ENCODE measurements at places on chromosomes 2 and 18.

GRCh38 chr2:51401546-51401945 is 369.6 kb upstream of the NRXN1 start:
- no peak for DNase-seq

GRCh38 chr2:240983996-240984498 is 14.4 kb upstream of the SNED1 start:
- DNase-seq: no peak

- no peak for DNase-seq
Measured at GRCh38 chr2:40032650-40033319, 253.7 kb upstream of the THUMPD2 start.

- DNase-seq: no peak
Measured at GRCh38 chr18:3983351-3983969, 471.6 kb downstream of the DLGAP1 start.

- DNase-seq: peak; percentile 37
Measured at GRCh38 chr2:84971510-84972206, 697 bp downstream of the KCMF1 start.

- no peak for DNase-seq
Measured at GRCh38 chr2:141703501-141703900, 427.3 kb downstream of the LRP1B start.

DNA sequence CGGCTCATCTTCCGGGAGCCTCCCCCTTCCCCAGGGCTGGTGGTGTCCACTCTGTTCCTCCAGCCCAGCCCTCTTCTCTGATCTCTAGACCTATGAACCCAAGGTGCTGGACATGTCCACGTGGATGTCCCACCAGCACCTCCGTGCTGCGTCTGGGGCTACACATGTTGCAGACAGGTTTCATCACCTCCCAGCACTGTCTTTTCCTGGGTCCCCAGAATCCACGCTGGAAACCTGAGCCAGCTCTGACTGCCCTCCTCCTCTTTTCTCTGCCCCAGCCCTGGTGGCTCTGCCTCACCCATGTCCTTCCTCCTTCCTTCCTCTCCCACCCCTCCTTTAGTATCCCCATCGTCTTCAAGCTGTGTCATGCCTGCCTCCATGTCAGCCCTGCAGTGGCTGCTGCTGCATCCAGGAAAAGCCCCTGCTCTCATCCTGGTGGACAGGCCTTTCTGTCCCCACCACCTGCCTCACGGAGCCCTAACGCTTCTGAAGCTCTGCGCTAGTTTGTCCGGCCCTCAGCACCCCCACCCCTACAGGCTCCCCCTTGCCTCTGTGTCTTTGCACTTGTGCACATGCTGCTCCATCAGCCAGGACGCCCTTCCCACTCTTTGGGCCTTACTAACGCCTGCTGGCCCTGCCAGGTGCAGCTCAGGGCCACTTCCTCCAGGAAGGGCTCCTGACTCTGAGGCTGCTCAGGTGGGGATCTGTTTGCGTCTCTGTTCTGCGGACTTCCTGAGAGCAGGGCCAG is 105.9 kb downstream of the DYSF start:
- DNase-seq: no peak

DNA sequence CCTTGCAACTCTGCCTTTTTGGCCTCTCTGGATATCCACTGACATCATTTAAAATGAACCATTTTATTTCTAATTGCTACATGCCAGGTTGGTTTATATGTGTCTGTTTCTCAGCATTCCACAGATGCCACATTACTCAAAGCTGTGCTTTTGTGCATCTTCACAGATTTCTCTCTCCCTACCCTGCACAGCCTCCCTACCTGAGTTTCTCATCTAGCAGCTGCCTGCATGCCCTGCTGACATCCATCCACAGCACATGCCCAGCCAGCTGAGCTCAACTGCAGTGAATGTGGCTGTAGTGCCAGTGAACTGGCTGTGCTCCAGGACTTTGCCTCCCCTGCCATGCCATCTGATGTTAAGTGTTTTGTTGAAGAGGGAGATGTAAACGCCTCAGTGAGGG is 44.5 kb downstream of the PKP4 start:
- no peak for DNase-seq

DNA sequence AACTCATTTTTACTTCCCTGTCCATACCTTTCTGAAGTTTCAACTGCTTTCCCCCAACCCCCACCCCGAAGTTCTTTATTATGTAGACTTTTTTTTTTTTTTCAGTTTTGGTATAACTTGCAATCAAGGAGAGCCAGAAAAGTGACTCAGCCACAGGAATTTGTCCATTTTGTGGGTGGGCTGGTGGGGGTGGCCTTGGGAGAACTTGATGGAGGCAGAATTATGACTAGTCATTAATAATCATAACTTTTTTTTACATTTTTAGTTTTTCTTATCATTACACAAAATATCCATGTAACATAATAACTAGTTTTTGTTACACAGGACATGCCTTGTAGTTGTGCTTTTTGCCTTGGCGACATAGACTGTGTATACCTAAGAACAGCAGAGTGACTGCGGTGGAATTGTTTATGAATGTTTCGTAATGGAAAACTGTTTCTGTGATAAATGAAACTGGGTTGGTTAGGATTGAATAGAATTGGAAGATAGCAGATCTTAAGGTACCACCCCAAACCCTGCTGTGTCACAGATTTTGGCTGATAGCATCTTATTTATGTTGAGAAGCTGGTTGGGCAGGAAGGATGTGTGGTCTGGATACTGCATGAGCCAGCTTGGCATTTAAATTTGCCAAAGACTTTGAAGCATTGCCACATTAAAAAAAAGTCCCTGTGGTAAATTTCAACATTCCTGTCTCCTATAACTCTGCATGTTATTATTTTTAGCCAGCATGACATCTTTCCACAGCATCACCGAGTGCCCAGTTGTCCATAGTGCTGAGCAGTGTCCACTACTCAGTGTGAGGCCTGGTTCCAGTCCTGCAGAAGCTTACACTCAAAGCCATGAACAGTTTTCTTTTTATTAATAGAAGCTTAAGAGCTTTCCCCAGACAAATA is 30.7 kb downstream of the LYPD6B start:
- DNase-seq: no peak

DNA sequence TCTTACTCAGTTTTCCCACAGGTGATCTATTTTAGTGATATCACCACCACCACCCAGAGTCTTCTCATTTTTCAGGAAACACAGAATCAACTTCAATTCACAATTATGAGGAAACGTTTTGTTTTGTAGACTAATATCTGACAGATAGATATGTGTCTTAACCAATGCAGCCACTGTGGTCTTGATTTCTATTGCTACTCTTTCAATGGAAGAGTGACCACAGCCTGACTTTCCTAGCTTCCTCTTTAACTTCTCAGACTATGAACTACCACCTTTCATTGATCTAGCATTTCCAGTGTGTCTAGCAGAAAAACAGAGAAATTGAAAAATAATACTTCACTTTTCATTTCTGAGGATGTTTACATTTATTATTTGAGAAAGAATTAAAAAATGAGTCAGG is 20.5 kb downstream of the ADAM17 start:
- DNase-seq: no peak

GRCh38 chr2:181674461-181674860 is 5.9 kb downstream of the NEUROD1 start:
- DNase-seq: no peak

DNA sequence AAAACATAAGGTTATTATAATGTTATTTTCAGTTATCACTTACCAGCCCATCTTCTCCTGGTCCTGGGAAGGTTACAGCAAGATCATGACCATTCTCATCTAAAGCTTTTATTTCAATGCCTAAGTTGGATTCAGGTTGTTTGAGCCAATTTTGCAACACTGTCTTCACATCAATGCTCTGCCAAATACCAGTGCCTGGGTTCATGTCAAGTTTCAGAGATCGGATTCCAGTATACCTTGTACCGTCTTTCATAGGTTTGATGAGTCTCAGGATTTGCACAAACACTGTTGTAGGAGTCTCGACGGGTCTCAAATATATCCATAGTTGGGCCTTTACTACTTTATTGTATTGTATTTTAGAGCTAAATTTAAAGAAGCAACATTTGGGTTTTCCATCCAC is 2.5 kb downstream of the MSTN start:
- DNase-seq: no peak

- DNase-seq: no peak
Measured at GRCh38 chr2:63257473-63257872, 206.8 kb downstream of the OTX1 start.

- DNase-seq: no peak
Measured at GRCh38 chr18:26362021-26362420, 135.8 kb downstream of the TAF4B start.

DNA sequence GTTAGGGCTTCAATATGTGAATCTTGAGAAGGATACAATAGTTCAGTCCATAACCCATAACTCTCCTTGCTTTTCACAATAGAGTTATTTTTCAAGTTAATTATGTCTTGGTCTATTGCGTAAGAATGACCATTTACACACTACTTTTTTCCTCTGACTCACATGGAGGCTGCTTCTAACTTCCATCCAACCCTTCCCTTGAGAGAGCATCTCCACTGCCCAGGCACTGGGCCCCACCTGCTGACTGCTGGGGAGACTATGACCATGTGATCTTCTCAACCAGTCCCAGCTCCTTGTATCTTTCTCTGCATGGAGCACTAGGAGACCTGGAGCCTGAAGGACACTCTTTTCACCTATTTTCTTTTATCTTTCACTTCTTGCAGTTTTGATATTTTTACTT is 251.5 kb downstream of the GPD2 start:
- no peak for DNase-seq

DNA sequence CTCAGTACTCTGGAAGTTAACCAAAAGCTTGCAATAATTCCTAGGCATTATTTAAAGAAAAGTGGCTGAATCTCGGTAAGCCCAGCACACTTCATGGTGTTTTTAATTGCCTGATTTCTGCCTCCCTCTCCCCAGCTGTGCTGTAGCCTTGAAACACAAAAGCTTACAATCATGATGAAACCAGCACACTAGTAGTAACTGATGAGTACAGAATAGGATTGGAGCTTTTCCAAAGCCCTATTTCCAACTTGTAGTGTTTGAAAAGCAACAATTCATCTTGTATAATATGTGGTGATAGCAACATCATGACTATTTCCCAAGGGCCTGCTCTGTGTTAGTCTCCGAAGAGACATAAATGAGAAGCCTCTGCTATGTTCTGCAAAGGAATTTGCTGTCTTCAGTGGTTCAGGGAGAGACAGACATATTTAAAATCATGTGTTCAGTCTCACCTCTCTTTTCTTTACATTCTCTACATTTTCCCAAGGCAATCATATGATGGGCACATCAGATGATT is 1015.0 kb downstream of the BCL11A start:
- no peak for DNase-seq

Data from activated CD8-positive, alpha-beta memory T cell treated with anti-CD3 and anti-CD28 coated beads for 1 hour (primary cell).